T follicular helper cell (primary cell): ENCODE measurements at places on chromosomes 5 and 9.

GRCh38 chr5:81247441-81247972 lies 14.4 kb downstream of the CKMT2 start:
- no peak for DNase-seq

DNA sequence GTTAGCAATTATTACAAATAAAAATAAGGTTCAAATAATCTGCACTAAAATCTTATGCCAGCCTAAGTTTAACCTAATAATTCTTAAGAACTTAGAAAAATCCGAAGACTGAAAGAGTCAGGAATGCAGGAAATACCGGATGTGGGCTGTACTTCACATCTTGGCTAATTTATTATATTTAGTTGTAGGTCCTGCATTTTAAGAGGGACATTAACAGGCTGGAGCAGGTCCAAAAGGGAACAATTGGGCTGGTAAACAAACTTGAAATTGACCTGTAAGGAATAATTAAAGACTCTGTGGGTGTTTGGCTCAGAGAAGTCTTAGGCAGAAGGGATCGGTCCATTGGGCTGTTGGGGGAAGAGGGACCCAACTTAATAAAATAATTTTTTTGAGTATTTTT lies 18.4 kb downstream of the GLRA1 start:
- no peak for DNase-seq

DNA sequence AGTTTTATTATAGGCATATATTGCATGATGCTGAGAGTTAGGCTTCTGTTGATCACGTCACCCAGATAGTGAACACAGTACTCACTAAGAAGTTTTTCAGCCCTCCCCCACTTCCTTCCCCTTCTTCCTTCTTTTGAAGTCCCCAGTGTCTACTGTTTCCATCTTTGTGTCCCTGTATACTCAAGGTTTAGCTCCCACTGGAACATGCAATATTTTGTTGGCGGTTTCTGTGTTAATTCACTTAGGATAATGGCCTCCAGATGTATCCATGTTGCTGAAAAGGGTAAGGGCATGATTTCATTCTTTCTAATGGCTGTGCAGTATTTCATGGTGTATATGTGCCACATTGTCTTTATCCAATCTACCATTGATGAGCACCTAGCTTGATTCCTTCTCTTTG lies 764.3 kb downstream of the MTRR start:
- no peak for DNase-seq

- no peak for DNase-seq
Observed at GRCh38 chr9:120137186-120137840, 442.7 kb downstream of the CDK5RAP2 start.

- DNase-seq = no peak
Observed at GRCh38 chr9:102767076-102767475, 228.1 kb upstream of the CYLC2 start.

DNA sequence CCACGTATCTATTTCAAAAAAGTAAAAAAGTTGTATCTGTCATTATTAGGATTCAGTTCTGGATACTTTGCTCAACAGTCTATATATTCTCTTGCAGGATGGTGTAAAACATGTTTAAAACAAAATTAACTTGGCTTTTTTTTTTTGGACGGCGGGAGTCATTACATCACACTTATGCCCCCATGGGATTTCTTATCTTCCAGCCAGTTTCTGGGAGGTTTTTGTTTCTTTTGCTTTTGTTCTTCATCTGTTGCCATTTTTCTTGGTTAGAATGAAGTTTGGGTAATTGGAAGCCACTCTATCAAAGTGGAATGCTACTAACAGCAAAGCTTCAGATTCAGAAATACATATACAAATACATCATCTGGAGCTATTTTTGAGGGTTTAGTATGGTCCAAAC lies 1.8 kb upstream of the STARD4 start:
- no peak for DNase-seq

DNA sequence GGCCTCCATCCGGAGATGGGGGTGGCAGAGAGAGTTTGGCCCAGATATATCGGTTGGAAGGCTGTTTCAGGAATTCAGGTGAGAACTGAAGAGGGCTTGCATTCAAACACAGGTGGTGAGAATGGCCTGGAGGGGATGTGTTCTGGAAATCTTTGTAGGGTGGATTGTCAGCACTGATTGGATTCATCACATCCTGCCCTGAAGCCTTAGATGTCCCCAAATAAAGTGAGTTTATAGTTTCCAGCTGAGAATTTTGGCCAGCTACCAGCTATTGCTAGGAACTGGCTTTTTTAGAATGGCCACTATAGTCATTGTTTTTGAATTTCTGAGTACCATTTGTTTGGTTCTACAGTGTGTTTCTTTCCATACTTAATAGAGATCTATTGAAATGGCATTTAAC lies 46.1 kb upstream of the ANKH start:
- no peak for DNase-seq

- DNase-seq = no peak
Observed at GRCh38 chr5:81631124-81631523, 119.8 kb downstream of the SSBP2 start.

DNA sequence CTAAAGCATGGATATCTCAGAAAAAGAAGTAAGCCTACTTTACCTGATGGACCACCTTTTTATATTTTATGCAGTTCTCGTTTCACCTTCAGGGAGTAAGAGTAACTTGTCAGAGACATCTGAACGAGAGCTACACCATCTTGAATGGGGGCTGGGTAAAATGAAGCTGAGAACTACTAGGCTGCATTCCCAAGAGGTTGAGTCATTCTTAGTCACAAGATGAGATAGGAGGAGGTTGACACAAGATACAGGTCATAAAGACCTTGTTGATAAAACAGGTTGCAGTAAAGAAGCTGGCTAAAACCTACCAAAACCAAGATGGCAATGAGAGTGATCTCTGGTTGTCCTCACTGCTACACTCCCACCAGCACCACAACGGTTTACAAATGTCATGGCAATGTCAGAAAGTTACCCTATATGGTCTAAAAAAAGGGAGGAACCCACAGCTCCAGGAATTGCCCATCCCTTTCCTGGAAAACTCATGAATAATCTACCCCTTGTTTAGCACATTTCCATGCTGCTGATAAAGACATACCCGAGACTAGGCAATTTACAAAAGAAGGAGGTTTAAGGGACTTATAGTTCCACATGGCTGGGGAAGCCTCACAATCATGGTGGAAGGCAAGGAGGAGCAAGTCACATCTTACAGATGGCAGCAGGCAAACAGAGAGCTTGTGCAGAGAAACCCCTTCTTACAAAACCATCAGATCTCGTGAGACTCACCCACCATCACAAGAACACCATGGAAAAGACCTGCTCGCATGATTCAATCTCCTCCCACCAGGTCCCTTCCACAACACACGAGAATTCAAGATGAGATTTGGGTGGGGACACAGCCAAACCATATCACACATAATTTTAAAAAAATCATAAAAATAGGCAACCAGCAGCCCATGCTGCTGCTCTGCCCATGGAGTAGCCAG lies 62.5 kb downstream of the GIN1 start:
- DNase-seq = no peak

GRCh38 chr5:20323323-20323722 lies 335.3 kb upstream of the CDH18 start:
- DNase-seq = no peak

- DNase-seq = no peak
Observed at GRCh38 chr5:72314571-72315172, 5.4 kb downstream of the MRPS27 start.

- DNase-seq = no peak
Observed at GRCh38 chr9:107222020-107222522, 61.0 kb upstream of the RAD23B start.

DNA sequence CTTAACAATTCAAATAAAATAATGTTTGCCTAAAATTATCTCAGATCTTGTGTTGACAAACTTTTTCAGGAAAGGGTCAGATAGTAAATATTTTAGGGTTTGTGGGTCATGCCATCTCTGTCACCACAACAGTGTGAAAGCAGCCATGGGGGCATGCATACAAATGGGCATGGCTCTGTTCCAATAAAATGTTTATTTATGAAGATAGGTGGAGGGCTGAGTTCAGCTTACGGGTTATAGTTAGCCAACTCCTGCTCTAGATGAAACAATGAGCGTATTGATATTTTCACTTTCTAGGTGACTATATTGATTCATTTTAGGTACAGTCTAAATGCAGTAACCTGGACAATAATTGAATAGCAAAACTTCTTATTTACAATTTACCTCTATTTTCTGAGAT lies 533.8 kb upstream of the CLINT1 start:
- DNase-seq = no peak
